Activated CD4-positive, alpha-beta T cell treated with anti-CD3 and anti-CD28 coated beads for 4 hours (primary cell): ENCODE measurements at places on chromosomes 7 and 10.

DNA sequence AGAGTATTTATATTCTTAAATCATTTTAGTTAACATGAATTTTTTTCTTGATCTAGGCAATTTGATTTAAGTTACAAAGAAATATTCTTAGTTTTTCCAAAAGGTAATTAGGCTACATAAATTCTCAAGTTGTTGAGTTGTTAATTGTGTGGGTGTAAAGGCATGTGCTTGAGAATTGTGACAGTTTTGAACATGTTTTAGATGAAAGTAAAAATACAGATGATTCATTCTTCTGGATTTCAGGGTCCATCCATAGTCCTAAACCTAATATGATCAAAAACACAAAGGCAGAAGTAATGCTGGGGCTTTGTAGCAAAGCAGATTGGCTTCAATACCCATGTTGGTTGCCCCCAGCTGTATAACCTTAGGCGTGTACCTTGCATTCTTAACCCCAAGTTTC is 127.9 kb downstream of the CPED1 start:
- no peak for DNase-seq

DNA sequence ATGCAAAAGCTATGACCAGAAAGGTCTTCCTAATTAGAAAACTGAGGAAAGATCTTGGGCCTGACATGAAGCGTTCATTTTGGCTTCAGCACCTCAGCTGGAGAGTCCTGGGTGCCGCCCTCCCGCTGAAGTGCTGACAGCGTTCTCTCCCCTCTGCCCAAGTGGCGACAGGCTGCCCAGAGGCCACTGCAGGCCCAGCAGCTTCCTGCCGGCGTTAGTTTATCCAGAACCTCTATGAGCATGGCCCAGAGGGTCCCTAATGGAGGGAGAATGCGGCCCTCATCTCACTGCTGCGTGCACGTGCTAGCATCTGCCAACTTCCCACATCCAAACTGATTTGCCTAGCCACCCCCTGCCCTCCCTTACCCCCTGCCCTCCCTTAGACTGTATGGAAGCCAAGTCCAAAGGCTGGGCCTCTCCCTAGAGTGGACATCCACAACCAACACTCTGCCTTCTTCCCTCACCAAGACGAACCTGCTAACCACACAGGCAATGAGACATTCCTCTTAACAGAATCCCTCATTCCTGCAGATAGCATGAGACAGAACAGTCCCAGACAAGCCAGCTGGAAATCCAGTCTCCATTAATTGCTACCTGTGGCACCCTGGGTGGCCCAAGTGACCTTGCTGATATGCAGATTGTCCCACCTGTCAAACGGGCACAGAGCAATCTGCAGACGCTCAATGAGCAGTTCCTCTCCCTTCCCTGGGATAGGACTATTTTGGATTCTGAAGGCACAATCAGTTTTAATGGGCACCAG is 108.4 kb downstream of the C10orf90 start:
- DNase-seq, result no peak

DNA sequence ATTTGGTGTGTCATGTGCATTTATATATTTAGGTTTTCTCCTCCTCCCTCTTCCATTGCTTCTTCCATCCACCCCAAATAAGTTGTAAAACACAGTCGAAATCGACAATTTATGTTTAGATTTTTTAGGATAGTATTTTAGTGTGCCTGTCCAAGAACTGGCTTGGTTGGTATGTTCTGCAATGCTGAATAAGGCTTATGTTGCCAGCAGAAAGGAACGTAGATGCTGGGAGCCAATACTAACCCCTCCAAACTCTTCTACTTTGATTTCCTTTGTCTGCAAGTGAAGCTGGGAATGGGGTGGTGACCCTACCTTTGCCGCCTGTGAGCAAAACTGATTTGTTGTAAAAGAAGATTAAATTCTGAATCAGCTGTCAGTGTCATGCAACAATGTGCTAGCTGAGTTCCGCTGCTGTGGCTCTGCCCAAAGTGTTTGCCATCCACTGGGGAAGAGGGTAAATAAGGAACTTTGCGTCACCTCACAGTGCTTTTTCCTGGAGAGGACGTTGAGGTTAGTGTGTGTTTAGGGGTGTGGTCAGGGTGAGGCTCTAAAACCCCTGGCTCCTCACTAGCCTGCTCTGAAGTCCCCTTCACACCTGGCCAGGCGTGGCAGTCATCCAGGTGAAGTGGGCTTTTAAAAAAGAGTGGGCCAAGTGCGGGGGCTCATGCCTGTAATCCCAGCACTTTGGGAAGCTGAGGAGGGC is 44.4 kb downstream of the TACC2 start:
- no peak for DNase-seq

- DNase-seq, result no peak
Measured at GRCh38 chr7:157041004-157041403, 30.5 kb upstream of the MNX1 start.

GRCh38 chr7:148398844-148399365 is 191.7 kb upstream of the C7orf33 start:
- no peak for DNase-seq

DNA sequence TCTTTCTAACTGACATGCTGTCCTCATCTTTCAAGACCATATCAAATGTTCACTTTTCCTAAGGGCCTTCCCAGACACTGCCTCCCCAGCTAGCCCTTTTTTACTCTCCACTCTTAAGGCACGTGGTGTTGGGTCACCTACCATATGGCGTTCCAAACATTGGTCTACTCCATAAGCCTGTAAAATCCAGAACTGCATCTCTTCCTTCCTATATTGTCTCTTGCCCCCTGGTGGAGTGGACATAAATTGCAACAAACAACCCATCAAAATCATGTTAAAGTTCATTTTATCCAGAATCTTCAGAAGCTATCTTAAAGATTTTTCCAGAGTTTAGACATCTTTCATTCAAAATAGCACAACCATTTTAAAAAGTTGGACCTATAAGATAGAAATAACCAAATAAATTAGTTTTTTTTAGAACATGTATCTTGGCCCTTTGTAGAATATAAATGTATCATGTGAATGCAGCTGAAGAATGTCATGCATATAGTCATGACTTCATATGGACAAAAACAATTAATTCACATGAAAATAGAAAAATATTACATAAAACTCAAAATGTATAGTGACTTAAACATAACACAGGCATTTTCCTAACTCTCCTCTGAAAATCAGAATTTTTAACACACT is 180.6 kb upstream of the CHRM2 start:
- no peak for DNase-seq

DNA sequence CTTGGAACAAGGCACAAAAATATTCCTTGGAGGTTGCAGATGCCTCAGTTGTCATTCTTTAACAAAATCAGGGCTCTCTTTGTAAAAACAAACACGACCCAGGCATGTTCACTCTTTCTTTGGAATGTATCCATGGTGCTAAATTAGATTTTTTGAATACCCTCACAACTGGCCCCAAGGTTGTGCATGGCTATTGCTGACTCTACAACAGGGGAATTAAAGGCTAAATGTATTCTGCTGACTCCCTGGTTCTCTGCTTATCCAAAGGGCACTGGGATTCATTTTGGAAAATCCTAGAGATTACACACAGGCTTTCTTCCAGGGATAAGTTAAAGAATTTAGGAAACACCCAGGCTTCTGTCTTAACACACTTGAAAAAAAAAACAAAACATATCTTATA is 332.5 kb downstream of the WDR11 start:
- no peak for DNase-seq

- no peak for DNase-seq
Measured at GRCh38 chr10:25651534-25651933, 282.5 kb upstream of the MYO3A start.

DNA sequence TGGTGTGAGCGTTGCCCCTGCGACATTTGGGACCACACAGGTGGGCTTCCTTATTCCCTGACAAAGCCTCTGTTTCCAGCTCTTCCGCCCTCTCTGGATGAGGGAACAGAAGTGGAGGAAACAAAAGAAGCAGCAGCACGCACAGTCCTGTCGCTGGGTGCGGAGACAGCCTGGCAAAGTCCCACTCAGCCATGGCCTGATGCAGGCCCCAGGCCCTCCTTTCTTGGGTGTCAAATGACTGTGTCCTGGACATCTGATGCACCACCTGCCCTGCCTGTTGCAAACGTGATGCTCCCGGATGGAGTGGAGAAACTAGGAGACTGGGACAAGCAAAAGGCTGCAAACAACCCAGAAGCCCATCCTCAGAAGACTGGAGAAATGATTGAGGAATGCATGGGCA is 20.7 kb downstream of the ZMIZ2 start:
- DNase-seq, result no peak

DNA sequence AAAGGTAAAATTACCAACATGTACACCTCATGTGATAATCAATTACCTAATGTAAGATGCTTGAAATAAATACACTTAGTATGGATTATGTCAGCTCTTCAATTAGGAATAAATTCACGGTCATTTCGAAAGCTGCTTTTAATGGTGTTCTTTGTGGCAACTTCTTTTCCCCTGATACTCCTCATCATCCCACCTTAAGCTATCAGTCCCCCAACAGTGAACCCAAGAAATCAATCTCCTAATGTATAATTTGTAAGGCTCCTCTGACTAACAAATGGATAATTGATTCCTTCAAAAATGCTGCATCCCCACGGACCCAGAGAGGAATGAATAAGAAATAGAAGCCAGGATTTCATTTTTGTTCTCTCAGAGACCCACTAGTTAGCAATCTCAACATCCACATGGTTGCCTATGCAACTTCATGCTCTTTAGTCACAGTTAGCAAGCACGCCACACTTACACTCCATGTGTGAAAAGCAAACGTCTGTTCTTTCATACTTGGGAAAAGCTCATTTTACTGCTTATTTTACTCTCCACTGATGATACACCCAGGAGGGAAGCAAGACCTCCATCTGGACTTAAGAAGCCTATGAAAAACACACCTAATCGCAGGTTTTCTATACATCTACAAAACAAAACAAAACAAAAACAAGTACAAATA is 70.1 kb downstream of the VPS41 start:
- no peak for DNase-seq

DNA sequence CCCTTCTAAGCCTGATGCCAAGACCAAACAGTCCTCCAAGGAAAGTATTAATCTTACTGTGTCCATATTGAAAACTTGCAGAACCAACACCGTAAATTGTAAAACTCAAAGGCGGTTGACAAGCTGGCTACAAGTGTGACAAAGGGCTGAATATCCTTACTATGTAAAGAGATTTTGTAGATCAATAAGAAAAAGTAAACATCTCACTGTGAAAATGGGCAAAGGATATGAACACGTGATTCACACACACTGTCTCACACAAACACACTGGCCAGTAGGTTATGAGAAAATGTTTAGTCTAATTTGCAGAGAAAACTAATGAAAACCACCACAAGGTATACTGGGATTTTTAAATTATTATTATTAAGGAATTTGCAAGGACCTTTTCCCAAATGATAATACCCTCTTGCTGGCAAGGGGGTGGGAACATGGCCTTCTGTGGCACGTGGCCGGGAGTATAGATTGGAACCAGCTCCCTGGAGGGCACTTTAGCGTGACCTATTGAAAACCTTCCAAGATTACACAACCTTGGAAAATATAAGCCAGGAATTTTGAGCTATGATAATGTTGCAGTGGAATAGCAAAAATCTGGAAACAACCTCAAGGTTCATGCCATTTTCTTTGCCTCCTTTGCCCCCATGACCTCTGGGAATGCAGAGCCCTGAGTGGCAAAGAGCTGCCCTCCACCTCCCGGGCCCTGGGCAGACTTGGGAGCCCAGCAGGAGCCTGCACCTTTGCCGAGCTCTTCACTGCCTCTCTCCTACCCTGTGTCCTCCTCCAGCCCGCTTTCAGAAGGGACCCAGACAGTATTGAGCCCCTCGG is 26.2 kb upstream of the SLC29A3 start:
- DNase-seq, result no peak

DNA sequence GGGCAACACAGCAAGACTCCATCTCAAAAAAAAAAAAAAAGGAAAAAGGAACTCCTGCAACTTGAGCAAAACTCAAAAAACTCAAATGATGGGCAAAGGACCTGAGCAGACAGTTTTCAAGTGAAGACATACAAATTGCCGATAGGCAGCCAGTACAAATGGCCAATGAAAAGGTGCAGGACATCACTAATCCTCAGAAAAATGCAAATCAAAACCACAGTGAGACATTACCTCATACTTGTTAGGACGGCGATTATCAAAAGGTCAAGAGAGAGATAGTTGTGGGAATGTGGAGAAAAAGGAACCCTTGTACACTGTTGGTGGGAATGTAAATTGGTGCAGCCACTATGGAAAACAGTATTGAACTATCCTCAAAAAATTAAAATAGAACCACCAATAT is 16.8 kb downstream of the SVOPL start:
- no peak for DNase-seq

DNA sequence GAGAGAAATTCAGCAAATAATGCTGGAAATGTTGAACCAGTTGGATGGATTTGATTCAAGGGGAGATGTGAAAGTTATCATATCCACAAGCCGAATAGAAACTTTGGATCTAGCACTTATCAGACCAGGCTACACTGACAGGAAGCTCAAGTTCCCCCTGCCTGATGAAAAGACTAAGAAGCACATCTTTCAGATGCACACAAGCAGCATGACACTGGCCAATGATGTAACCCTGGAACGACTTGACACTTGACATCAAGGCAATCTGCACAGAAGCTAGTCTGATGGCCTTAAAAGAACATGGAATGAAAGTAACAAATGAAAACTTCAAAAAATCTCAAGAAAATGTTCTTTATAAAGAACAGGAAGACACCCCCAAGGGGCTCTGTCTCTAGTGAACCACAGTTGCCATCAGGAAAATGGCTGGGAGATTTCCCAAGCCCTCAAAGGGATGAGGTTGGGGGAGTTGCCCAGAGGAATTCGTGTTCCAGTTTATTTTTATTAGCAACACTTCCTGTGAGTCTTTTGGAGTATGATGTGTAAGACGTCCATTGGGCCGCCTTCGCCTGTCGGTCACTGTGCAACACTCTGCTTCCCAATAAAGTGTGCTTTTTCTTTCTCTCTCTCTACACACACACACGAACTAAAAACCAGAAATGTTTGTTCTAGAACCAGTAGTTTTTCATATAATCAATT is 200.0 kb downstream of the HIBADH start:
- DNase-seq, result no peak

GRCh38 chr7:122248472-122248871 is 56.1 kb downstream of the FEZF1 start:
- DNase-seq, result no peak

DNA sequence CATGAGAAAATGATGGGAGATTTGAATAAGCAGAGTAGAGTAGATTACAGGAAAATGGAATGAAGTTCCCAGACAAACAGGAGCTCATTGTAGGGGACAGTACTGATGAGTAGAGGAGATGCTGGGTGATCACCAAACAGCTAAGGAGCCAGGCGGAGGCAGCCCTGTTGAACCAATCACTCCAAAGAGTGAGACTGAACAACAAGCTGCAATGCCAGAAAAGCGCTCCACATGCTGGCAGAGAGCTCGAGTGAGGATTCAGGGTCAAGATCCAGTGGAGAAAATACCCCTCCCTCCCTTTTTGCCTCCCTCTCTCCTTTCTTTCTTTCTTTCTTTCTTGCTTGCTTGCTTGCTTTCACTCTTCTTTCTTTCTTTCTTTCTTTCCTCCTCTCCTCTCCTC is 133.3 kb downstream of the PFKFB3 start:
- no peak for DNase-seq

GRCh38 chr10:122461729-122462532 is 578 bp downstream of the HTRA1 start:
- DNase-seq, result no peak

- no peak for DNase-seq
Measured at GRCh38 chr10:10826125-10826524, 191.5 kb upstream of the CELF2 start.

- no peak for DNase-seq
Measured at GRCh38 chr7:28173531-28173930, 7.1 kb downstream of the JAZF1 start.

- DNase-seq, result no peak
Measured at GRCh38 chr10:103890194-103890658, 27.8 kb downstream of the STN1 start.
